CD8-positive, alpha-beta T cell (primary cell): ENCODE measurements at places on chromosomes 5 and 9.

DNA sequence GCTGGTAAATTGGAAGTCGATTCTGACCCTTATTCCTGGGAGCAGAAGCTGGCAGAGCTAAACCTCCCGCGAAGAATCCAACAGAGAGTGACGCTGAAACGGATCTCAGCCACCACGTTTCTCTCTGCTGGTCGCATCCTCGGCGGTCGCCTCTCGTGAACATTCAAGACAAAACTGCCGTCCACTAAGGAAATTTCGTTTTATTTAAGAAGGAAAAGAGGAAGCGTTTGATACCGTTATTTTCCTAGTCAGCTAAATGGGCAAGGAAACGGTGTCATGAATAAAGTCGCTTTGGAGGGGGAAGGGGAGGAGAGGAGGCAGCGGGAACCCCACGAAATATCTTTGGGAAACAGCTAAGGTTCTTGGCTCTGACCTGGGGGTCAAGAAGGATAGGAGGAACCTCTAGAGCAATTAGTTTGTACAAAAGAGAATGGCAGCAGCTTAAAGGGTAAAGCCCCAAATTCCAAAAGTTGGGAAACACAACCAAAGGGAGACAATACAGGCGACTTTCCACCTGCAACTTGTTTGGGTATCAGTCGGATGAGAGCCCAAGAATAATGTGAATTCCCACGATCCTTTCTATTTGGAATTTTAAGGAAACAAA lies 1.9 kb downstream of the FOXB2 start:
- no peak for DNase-seq

DNA sequence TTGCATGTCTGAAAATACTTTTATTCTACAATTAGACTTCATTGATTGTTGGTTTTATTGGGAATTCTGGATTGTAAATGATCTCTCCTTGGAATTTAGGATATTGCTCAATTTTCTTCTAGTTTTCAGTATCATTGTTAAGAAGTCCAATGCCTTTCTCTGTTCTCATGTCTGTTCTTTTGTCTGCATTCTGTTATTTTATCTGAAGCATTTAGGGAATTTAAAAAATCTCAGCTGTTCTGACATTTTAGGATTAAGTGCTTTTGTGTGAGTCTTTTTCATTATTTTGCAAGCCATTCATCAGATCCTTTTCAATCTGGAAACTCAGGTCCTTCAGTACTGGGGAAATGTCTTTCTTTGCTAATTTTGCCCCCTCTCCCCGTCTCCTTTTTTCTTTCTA lies 4.4 kb upstream of the FER start:
- DNase-seq = no peak

DNA sequence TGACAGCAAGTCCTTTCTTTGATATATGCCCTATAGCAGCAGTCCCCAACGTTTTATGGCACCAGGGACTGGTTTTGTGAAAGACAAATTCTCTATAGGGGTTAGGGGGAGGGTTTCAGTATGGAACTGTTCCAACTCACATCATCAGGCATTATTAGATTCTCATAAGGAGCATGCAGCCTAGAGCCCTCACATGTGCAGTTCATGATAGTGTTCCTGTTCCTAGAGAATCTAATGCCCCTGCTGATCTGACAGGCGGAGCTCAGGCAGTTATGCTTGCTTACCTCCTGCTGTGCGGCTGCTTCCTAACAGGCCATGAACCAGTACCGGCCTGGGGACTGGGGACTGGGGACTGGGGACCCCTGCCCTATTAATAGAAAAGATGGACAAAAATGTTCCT lies 2.7 kb upstream of the RAPGEF6 start:
- no peak for DNase-seq

GRCh38 chr5:54278036-54278830 lies 32.1 kb downstream of the ARL15 start:
- DNase-seq = no peak

GRCh38 chr9:121698627-121699570 lies 47.5 kb downstream of the DAB2IP start:
- peak; percentile 28 for DNase-seq

- no peak for DNase-seq
Measured at GRCh38 chr5:79512471-79513307, 1.2 kb downstream of the HOMER1 start.

- DNase-seq = no peak
Measured at GRCh38 chr5:145237843-145238242, 597.3 kb downstream of the PRELID2 start.

- DNase-seq = no peak
Measured at GRCh38 chr5:128870373-128870772, 94.9 kb upstream of the SLC27A6 start.

GRCh38 chr9:135186248-135187164 lies 99.0 kb downstream of the OLFM1 start:
- DNase-seq = no peak

DNA sequence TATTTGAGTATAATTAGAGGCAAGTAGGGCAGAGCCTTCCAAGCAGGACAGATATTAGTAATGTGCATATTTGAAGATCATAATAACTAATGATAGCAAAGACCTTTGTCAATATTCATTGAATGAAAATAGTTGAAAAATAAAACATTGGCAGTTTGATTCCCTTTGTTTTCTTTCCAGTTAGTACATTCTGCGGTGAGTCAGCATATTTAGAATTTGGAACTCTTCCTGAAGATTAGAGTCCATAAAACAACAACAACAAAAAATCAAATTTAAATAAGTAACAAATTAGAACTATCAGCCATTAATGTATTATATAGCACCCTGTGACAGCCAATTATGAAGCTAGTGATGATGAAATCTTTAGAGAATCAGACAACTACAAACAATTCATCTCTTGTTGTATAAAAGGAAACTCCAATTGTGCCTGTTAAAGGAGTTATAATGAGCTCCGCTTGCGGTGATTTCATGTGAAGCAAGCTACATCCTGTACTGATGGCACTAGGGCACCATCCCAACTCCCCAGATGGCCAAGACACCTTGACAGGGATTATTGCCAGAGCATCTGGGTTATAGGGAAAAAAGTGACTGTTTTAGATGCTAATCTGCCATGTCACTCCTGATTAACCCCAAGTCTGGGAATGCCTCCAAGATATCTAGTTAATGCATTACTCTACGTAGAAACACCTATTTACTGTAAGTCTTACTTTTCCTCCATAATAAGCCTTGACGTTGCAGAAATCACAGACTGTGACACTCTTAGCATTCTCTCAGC lies 6.8 kb downstream of the IFNA8 start:
- no peak for DNase-seq

GRCh38 chr5:54670281-54670680 lies 152.7 kb downstream of the SNX18 start:
- DNase-seq = no peak

- DNase-seq = no peak
Measured at GRCh38 chr9:30482499-30482898, 1901.9 kb upstream of the ACO1 start.

DNA sequence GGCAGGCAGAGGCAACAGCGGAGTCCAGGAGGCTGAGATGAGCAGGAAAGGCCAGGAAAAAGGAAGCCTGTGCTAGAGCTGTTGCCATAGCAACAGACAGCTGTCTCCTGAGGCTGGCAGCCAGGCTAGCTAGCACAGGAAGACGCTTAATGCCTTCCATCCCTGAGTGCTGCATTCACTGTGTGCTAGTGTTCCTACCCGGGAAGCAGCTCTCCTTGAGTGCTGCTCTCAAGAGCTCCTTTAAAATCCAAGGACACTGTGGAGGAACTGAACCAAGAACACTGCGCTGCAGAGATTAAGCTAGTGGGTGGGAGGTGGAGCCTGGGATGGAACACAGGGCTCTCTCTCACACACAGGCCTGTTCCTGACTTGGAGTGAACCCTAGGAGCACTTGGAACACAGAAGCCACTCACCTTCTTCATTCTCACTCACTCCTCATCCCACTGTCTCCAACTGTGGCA lies 53.5 kb upstream of the IL7R start:
- DNase-seq = peak; percentile 69

DNA sequence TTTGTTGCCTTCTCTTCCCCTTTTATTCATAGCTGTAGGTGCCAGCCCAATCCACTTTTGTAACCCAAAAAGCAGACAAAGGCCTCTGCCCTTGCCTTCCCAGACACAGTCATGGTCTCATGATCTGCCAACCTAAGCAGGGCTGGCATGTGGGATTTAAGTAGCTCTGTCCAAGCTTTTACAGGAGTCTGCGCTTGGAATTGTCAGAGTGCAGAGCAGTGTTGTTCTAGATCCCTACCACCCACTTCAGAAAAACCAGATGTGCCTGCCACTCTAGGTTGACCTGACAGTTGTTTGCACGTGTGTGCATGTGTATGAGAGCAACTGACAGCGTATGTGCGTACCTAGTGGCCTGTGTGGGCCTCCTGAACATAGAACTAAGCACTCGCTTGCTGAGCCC lies 87.8 kb upstream of the SPRY4 start:
- no peak for DNase-seq

DNA sequence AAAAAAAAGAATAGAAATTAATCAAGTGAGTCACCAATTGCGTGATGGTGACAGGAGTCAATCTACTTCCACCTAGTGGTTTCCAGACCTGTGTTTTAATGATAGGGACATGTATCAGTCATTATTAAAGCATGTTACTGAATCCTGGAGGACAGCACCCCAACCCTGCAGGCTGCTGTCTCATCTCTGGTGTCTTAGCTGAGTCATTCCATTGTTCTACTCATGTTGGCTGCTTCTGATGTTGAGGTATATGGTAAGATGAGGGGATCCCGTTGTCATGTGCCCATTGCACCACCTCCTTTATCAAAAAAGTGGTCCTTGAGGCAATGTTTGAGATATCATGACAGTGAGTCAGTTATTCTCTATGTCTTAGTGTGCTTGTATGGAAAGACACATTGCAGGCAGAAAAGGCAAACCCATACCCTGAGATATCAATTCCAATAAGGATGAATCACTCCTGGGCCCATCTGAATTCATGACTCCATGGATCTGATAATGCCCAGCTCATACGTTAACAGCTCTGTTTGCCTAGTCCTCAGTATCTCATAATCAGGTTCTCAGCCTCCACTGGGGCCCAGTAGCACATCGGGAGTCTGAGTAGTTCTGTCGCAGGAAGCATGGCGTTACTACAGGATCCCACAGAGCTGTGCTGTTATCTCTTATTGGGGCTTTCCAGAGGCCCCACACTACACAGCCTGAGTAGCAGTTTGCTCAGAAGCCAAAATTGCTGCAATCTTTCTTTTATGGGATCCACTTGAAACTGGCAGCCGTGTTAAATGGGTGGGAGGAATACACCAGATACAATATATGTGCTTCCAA lies 31.2 kb downstream of the HMGCS1 start:
- DNase-seq = no peak

- no peak for DNase-seq
Measured at GRCh38 chr5:140196115-140196814, 21.3 kb downstream of the CYSTM1 start.

GRCh38 chr5:124537522-124537921 lies 208.9 kb downstream of the ZNF608 start:
- DNase-seq = no peak

DNA sequence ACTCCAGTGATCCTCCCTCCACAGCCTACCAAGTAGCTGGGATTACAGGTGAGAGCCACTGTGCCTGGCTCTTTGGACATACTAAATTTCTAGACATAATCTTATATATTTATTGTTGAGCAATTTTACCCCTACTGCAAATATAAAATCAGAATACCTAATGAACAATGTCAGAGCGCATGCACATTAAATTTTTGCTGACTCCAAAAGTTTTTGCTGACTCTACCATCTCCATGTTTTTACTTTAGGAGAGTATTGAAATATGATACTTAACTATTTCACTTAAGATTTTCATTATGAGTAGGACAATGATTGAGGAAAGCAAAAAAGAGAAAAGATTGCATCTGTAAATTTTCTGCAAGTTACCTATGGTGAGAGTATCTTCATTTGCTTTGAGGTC lies 402.3 kb downstream of the LRRC70 start:
- no peak for DNase-seq

DNA sequence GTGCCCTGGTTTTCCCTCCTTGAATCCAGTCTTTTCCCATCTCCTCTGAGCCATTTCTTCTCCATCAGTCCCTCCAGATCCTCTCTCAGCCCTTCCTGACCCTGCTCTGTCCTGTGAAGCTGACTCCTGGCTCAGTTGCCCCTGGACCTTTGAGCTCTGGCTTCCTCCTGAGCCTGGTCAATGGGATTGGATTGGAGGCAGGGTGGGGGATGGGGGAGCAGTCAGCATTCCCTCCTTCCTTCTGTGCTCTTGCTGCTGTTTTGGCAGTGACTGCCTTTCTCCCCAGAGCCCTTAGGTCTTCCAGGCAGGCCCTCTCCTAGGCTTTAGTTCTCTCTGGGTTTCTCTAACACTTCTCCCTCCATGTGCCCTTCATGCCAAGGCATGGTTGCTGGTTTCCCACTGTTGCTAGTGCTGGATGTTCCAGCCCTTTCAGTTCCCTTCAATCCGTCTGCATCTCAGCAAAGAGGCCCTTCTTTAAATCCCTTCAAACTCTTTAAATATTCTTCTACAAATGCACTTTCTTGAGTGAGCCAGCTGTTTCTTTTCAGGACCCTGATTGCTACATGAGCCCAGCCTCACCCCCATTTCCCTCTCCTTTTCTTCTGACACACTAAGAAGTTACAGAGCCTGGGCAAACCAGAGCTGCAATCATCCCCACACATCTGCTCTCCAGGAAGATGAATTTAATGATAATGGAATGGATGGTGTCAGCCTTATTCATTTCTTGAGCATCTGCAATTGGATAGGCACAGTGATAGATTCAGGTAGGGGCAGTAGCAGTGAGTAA lies 2.2 kb downstream of the TNFSF15 start:
- no peak for DNase-seq

DNA sequence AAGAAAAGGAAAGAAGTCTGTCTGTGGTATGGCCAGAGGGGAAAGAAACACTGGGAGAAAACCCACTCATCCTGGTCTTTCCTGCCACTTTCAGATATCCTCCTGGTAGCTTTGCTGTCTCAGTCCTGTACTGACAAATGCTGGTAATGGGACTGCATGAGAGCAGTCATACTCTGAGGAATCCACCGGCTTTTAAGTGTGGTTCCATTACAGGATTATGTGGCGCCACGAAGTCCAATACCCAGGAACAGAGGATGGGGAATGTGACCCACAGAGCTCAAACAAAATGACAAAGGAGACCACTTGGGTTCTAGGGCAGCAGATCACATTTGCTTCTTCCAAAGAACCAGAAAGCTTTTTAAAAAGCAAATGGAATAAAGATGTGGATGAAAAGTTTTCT lies 26.3 kb upstream of the FBP1 start:
- no peak for DNase-seq

- no peak for DNase-seq
Measured at GRCh38 chr5:34410411-34411139, 245.6 kb upstream of the RAI14 start.

DNA sequence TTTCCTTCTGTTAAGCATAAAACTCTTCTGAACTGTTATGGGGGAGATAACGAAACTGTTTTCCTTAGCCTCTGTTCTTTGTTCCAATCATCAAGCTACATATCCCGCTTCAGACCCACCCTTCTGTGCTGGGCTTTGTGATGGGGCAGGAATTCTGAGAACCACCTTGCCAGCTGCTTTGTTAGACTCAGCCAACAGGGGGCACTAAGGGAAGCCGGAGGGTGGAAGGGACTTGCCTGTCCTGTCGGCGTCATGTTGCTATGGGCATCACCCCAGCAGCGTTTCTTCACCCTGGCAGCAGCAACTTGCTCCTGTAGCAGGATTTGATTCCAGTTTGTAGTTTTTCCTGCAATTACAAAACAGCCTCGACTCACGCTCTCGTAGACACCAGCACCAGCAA lies 169.1 kb downstream of the CAAP1 start:
- no peak for DNase-seq
